Fibroblast of upper back skin (primary cell): ENCODE measurements at places on chromosomes 3 and 15.
A peak's percentile ranks its signal among the peaks of the same experiment; 100 is the strongest.

- DNase-seq = no peak
Observed at GRCh38 chr15:68612979-68613740, 34.4 kb downstream of the CORO2B start.

- no peak for DNase-seq
Observed at GRCh38 chr15:31021067-31021665, 29.7 kb upstream of the MTMR10 start.

- no peak for DNase-seq
Observed at GRCh38 chr3:122239112-122239511, 55.6 kb downstream of the CASR start.

DNA sequence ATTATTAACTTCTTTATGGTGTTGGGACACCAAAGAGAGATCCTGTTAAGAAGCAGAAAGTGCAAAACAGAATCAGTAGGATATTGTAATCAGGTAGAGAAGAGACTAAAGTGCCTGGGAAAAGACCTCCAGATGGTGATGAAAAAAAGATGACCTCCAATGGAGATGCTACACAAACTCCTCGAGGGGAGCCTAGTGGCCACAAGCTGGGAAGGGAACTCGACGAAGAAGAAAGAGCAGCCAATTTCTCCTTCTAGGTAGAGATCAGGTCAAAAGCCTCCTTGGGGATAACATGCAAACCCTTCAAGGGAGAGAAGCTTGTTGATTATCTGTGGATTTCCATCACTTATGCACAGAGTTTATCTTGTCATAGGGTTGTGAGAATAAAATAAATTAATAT lies 647.6 kb downstream of the ROBO2 start:
- no peak for DNase-seq

- no peak for DNase-seq
Observed at GRCh38 chr15:23472678-23473077, 25.6 kb upstream of the GOLGA6L2 start.

- no peak for DNase-seq
Observed at GRCh38 chr3:141392897-141393734, 24.8 kb downstream of the ZBTB38 start.

- DNase-seq = peak; percentile 36
Observed at GRCh38 chr3:104886220-104886995, 480.3 kb upstream of the ALCAM start.

GRCh38 chr3:51712963-51713362 lies 6.1 kb downstream of the GRM2 start:
- no peak for DNase-seq

- DNase-seq = peak; percentile 30
Observed at GRCh38 chr3:175075269-175075668, 216.1 kb downstream of the NAALADL2 start.

- no peak for DNase-seq
Observed at GRCh38 chr15:75834021-75834420, 9.2 kb upstream of the UBE2Q2 start.

DNA sequence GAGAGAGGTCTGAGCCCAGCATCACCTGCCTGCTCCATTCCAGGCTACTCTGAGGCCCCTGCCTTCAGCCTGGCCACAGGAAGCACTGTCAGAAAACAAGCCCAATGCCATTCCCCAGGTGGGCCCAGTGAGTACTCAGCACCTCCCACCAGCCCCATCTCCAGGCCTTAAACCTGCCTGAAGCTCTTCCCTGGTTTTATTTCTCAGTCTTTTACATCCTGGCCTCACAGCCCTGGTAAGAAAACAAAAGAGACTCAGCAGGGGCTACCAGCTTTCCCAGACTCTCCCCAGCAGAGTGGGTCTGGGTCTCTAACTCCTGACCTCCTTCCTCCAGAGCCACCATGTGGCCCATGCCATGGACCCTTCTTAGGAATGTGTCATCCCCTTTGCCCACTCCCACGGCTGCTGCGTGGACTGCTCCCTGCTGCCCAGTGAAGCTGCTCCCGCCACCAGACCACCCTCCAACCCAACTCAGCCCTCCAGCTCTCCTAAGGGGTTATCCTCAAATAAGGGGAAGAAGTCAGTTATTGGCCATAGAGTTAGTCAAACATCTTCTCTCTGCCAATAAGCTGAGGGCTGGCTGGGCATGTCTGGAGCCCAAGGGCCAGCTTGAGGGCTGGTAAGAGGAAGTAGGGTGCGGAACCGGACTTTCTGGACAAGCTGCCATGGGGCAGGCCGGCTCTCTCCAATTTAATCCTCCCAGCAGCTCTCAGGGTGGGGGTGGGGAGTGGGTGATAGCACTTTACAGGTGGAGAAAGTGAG lies 116.7 kb upstream of the LINGO1 start:
- DNase-seq = no peak

DNA sequence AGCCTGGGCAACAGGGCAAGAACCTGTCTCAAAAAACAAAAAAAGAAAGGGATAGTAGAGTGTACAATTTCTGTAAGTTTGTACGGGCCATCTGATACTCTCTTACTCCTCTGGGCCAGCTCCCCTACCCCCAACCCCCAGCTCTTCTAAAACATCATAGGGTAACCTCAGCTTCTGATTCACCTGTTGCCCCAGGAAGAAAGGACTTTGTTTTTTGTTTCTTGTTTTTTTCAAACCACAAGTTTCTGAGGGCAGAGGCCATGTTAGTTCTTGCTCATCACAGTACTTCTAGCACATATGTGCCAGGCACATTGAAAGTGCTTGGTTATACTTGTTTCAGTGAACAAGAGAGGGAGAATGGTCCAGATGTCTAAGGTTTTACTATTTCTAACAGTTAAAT lies 20.2 kb downstream of the ATOSA start:
- DNase-seq = no peak

DNA sequence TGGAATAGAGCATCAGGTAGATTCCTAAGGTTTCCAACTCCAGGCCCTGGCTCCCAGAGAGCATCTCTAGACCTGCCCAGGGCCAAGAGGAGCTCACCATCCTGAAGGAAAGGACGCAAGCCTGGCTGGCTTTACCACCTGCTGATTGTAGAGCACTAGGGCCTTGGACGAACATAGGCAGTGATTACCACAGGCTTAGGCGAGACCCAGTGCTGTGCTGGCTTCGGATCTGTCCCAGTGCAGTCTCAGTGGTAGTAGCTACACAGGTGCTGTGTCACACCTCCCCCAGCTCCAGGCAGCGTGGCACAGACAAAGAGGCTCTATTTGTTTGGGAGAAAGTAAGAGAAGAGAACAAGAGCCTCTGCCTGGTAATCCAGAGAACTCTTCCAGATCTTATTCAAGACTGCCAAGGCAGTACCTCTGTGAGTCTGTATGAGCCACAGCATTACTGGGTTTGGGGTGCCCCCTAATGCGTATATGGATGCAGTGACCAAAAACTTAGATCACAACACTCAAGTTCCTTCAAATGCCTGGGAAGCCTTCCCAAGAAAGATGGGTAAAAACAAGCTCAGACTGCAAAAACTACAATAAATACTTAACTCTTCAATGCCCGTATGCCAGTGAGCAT lies 25.4 kb downstream of the ISG20 start:
- DNase-seq = no peak

- DNase-seq = peak; percentile 25
Observed at GRCh38 chr15:49101536-49101935, 53.9 kb downstream of the COPS2 start.

DNA sequence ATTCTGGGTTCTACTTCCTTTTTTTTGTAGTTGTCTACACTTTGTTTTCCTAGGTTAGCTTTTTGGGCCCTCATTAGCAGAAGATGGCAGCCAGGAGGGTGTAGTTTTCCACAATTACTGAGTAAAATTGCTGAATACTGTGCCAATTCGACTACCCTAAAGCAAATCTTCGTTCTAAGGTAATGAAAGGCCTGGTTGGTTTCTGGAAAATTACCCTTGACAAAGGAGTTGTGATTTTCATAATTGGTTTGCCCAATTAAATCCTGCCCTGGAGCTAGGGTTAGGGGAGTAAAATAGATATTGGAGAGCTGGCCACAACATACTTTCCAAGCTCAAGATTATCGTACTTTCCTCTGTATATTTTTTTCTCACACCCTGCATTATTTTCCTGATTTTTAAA lies 293.0 kb downstream of the OXSM start:
- DNase-seq = no peak

- DNase-seq = peak; percentile 78
Observed at GRCh38 chr3:178703268-178703975, 167.2 kb downstream of the KCNMB2 start.

GRCh38 chr3:50570508-50571279 lies 1.4 kb downstream of the HEMK1 start:
- no peak for DNase-seq

DNA sequence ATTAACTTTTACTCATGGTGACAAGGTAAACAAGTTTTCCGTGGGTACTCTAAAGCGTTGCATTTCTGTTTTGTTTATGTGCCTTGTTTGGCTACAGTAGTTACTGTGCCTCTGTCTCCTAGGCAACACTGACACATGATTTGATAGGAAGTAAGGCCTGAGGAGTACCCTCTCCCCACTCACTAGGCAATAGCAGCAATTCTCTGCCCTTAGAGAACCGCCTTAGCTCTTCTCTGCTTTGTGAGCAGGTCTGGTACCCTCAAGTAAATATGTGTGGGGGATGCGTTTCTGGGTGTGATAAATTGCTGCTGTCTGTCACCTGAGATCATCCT lies at the start of gene IL5RA:
Gene IL5RA, minus strand, starts transcription at position 76 of the 332 bp plus-strand sequence. CDS start 5,390 bp downstream, outside the sequence.
- no peak for DNase-seq
